Kidney glomerular epithelial cell (primary cell): ENCODE measurements at places on chromosomes 6 and 20.

DNA sequence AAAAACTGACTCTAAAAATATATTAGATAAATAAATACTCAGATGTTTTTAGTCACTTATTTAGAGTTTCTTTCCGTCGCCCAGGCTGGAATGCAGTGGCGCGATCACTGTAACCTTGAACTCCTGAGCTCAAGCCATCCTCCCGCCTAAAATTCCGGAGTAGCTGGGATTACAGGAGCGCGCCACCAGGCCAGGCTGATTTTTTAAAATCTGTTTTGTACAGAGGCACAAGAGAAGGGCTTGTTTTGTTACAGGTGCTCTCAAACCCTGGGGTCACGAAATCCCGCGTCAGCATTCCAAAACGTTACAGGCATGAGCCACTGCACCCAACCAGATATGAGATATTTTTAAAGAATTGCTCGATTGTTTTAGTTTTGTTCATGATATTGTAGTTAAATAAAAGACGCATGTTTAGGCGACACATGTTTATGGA lies 40.7 kb upstream of the BTN3A2 start:
- no peak for DNase-seq

- no peak for DNase-seq
Measured at GRCh38 chr20:17631576-17632319, 50.3 kb downstream of the RRBP1 start.

GRCh38 chr20:51591871-51592270 lies 49.4 kb upstream of the NFATC2 start:
- DNase-seq = no peak

DNA sequence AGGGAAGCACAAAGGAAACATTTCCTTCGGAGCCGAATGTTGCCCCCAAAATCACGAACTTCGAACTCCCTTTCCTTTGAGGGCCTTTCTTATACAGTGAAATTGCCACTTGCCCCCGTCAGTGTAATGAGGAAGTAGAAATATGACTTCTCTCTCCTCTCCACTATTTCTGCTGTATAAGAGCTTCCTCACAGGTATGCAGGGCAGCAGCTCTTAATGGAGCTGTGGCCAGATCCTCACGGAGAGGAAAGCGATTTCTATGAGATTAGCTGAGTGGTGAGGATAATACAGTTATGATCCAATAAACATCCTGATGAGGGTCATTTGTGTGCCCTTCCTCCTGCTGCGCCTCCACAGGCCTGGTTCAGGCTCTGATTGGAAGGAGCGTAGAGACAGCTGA lies 10.8 kb upstream of the CPNE5 start:
- DNase-seq = no peak

GRCh38 chr20:35002426-35003210 lies 47.0 kb downstream of the MYH7B start:
- no peak for DNase-seq

- no peak for DNase-seq
Measured at GRCh38 chr6:33391922-33392594, 435 bp downstream of the KIFC1 start.

DNA sequence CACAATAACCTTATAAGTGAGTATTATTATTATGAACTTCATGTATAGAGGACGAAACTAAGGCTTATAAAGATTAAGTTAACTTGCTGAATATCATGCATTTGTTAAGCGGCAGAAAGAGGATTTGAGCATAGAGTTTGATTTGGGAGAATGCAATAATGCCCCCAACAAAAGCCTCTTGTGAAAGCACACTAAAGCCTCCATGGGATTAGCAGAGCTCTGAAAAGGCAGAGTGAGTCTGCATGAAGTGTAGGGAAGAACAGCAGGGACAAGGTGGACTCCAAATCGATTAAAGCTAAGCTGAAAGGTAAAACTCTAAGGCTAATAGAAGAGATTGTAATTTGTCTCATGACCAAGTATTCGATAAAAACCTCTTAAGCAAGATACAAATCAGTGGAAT lies 100.3 kb downstream of the SH3BGRL2 start:
- DNase-seq = no peak

DNA sequence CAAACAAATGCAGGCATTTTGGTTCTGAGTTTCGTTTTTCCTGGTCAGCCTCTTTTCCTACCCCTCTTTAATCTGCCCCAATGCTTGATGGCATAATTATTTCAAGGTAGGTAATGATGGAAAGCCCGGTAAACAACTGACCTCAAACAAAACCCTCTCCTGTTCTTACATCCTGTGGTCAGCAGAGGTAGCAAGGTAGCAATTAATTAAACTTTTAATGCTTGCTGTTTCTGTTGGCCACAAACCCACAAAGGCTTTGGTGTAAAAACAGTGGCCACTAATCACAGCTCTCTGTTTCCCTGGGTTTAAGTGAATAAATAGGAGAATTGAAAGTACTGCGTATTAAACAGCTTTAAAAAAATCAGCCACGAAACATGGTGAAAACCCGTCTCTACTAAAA lies 261.5 kb upstream of the SOX4 start:
- DNase-seq = no peak

DNA sequence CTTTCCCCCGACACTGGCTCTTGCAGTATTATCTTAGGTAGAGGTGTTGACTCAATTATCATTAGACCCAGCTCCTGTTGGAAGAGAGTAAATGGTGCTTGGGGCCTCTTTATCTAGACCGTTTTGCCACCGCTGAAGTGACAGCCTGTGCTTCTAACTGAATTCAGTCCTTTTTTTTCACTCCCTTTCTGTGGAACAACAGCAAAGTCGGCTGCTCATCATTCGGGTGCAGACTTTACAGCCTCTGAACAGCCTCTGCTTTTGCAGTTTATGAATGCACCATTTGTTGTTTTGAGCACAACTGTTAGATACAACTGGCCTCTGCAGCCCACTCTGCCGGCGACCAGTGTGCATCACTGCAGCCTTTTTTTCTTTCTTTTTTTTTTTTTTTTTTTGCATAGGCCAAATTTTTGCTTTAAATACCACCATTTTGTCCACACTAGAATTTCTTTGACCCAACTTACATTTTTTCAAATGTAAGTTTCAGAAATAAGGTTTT lies 35.8 kb downstream of the RREB1 start:
- DNase-seq = no peak

DNA sequence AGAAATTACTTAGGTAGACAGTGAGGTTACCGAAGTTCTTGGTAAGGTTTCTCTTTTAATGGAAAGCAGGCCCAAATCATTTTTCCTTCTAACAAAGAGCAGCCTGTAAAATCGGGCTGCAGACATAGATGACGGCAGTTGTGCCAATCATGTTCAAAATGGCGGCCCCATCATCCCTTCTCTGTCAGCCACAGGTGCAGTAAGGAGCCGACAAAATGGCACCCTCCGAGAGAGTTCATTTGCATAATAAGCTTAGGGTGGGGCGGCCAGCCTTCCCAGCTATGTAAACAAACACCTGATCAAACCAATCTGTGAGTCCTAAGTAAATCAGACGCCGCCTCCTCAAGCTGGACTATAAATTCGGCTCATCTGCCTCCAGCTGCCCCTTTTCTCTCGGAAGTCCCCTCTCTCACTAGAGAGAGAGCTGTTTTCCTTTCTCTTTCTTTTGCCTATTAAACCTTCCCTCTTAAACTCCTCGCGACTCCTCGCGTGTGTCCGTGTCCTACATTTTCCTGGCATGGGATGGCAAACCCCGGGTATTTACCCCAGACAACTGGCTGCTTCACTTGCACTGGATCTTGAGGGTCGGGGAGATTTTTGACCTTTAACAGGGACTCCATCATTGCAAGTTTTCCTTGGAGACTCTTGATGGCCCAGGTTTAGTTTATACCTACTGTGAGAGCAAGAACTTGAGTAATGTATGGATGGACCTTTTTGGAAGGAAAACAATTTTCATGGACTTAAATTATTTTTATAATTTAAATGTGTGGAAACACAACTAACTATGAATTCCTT lies 8.9 kb upstream of the DDR1 start:
- DNase-seq = no peak

- DNase-seq = no peak
Measured at GRCh38 chr20:59138114-59138748, 25.4 kb upstream of the ZNF831 start.

DNA sequence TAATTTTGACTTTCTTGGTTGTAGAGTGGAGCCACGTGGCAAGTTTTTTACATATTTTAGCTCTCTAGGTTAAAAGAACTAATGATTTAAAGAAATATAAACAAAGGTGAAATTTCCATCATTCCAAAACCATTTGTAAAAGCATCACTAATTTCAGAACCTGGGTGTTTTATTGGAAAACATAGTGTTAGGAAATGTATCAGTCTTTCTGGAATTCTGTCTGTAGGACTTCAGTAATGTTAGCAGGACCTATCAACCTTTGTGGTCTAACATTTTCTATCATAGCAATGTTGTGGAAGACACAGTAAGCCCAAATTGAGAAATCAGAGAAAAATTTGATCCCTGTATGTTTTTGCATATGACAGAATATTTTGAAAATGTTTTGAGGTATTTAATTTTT lies 28.3 kb downstream of the L3MBTL3 start:
- no peak for DNase-seq

GRCh38 chr20:13862245-13862644 lies 77.4 kb downstream of the NDUFAF5 start:
- DNase-seq = no peak

GRCh38 chr20:41079066-41079465 lies 50.4 kb downstream of the TOP1 start:
- DNase-seq = no peak

- DNase-seq = no peak
Measured at GRCh38 chr6:6090861-6091607, 84.3 kb upstream of the NRN1 start.

DNA sequence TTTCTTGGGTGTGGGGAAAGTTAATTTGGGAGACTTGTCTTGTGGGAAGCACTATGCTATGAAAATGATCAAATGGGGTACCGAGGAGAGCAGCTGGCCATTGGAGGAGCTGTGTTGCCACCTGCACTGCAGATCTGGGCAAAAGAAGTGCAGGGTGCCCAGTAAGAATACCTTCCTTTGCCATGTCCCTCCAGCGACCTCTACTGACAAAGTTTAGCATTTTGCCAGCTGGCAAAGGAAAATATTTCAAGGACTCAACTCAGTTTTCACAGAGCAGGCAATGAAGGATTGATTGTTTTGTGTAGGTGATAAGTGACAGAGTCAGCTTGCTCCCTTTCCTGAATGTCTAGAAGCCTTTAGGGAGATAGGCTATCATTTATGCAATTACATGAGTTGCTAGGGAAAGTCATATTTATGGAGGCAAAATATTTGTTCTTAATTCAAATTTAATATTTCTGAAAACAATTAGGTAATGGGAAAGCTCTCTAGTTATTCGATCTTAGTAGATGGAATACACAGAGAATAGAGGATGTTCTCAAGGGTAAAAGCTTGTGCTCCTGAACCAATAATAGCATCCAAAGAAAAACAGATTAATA lies 118.4 kb downstream of the FARS2 start:
- no peak for DNase-seq

DNA sequence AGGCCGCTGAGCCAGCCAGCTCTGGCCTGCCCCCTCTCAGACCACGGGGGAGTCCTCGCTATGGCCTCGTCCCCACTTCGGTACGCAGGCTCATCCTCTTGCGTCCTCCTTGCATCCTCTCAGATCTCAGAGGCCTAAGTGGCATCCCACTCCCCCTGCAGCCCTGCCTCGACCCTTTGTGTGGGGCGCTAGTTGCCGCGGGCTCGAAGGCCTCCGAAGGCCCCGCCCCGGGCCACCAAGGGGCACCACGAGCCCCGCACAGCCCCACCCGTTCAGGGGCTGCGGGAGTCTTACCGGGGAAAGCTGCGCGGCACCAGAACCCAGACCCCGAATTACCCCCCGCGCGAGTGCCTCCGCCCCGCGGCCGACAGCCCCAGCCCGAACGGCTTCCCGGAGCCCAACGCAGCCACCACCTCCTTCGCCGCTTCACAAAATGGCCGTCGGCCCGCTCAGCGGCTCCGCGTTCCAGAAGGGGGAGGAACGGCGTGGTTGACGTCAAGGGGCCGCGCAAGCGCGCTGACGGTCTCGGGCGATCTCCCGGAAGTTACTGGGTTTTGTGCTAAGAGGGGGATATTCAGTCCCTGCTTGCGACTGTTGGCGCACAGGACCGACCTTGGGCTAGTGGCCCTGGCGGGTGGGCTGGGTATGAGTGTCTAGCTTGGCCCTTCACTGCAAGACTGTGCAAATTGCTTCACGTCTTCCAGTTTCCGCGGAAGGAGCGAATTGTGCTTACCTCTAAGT lies at the start of the genes CPNE1 and RBM12:
CPNE1 (minus strand) TSS at position 435 of the 741 bp plus-strand sequence. CDS start 31,977 bp downstream, outside the sequence.
RBM12 (minus strand) TSS at position 435 of the 741 bp plus-strand sequence. CDS start 9,578 bp downstream, outside the sequence.
- DNase-seq = peak; percentile 90

GRCh38 chr6:163262080-163262479 lies 152.4 kb upstream of the QKI start:
- no peak for DNase-seq

DNA sequence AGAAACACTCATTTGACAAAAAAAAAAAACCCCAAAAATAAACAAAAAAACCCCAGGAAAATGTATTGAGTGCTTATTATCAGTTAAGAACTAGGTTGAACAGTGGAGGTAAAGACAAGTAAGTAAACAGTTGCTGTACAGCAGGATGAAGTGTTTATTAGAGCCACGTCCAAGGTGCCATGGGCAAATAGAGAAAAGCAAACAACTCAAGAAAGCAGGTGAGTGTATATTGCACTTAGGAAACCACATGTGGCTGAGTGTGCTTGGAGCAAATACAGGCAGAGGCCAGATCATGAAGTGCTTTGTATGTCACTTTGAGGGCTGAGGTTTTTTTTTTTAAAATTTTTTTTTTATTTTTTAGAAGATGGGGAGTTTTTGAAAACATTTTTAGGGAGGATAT lies 98.3 kb downstream of the MACROD2 start:
- no peak for DNase-seq

DNA sequence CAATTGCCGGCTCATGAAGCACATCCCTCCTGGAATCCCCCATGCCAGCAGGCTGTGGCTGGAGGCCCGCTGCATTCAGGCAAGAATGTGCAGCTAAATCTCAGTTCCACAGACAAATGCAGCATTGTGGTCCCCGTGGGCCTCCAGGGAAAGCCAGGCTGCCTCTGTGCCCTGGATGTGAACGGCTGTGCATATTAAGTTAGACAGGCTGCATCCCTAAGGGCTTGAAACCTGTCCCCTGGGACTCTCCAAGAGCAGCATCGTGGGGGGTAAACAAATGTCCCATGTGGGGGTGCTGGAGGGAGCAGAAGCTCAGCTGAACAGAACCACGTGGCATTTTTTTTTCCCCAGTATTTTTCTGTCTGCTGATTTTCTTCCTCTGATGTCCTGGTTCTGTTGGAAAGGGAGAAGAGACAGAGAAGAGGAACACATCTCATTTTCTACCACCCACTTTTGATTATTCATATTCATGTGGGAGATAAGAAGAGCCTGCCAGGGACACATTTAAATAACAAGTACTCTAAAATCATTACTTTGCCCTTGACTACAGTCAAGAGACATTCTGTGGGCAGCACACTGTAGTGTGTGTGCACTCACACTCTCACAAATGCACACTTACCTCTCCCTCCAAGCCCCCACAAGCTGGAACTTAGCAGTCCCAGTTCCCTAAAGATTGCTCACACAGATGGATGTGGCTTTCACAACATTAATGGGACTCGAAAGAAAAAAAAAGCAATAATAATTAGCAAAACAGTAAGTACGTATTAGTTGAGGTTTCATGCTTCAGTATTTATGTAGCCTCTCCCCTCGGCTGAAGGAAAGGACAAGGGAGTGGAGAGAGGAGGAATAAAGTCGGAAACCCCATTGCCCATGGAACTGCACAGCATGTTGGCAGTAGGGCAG lies 16.9 kb downstream of the GFOD1 start:
- DNase-seq = no peak

GRCh38 chr6:5341845-5342244 lies 80.5 kb downstream of the FARS2 start:
- DNase-seq = no peak

GRCh38 chr20:60762386-60762785 lies 489.7 kb upstream of the CDH4 start:
- no peak for DNase-seq

- DNase-seq = no peak
Measured at GRCh38 chr20:6940048-6940447, 172.6 kb downstream of the BMP2 start.
